Central memory CD4-positive, alpha-beta T cell (primary cell): ENCODE measurements at places on chromosomes 3 and 15.

- no peak for DNase-seq
These were observed 12.8 kb downstream of the KBTBD13 start for GRCh38 chr15:65089206-65089824.

- DNase-seq = no peak
These were observed 9.2 kb downstream of the CCRL2 start for GRCh38 chr3:46416125-46416810.

GRCh38 chr15:62426387-62426956 lies 261.4 kb upstream of the C2CD4B start:
- DNase-seq = no peak

- no peak for DNase-seq
These were observed 43.9 kb downstream of the PXYLP1 start for GRCh38 chr3:141275511-141275910.

DNA sequence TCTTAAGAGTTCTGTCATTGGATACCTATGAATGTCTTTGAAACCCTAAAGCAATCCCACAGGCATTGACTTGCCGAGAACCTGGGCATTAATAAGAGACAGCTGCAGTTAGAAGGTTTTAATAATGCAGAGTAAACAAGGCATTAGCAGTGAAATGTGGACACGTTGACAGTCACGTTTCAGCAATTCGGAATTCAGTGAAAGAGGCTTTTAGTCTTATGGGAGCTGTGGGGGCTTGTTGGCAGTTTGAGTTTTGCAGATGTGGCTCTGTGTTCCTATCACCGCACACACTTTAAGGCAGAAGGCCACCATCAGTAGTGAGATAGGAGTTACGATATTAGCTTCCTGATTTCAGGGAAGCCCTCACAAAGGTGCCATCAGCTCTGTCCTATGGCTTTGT lies 145.2 kb upstream of the NUDT16 start:
- no peak for DNase-seq

- DNase-seq = peak; percentile 57
These were observed 1.0 kb downstream of the PAK2 start for GRCh38 chr3:196740481-196741248.

- no peak for DNase-seq
These were observed 301.7 kb upstream of the RORA start for GRCh38 chr15:61530769-61531168.

GRCh38 chr15:96977886-96978285 lies 647.4 kb downstream of the NR2F2 start:
- DNase-seq = no peak

DNA sequence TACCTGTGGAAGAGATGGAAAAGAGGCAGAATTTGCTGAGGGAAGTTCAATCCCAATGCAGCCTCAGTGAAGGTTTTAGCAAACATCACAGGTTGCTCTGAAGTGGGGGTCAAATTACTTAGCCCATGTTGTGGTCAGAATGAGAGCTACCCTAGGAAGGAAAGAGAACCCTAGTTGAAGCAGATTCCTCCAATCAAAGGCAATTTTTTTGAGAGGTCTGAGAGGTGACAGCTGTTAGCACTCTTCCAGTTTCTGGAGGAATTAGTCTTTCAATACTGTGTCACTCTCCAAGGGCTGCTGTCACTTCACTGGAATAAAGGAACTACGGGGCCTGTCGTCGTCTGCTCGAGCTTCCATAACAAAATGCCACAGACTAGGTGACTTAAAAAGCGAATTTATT lies 584.2 kb upstream of the DPPA4 start:
- DNase-seq = no peak

DNA sequence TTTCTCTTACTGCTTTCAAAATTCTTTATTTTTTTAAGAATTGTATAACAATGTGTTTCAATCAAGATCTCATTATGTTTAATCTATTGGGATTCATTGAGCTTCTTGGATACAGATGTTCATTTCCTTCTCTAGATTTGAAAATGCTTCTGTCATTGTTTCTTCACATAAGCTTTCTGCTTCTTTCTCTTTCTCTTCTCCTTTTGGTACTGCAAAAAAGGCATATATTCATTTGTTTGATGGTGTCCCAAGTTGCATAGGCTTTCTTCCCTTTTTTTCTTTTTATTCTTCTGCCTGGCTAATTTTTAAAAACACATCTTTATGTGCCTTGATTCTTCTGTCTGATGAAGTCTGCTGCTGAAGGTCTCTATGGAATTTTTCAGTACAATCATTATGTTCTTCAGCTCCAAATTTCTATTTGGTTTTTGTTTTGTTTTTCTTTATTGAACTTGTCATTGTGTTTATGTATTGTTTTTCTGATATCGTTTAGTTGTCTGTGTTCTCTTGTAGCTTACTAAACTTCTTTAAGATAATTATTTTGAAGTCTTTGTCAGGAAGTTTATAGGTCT lies 88.9 kb downstream of the DTWD1 start:
- no peak for DNase-seq

DNA sequence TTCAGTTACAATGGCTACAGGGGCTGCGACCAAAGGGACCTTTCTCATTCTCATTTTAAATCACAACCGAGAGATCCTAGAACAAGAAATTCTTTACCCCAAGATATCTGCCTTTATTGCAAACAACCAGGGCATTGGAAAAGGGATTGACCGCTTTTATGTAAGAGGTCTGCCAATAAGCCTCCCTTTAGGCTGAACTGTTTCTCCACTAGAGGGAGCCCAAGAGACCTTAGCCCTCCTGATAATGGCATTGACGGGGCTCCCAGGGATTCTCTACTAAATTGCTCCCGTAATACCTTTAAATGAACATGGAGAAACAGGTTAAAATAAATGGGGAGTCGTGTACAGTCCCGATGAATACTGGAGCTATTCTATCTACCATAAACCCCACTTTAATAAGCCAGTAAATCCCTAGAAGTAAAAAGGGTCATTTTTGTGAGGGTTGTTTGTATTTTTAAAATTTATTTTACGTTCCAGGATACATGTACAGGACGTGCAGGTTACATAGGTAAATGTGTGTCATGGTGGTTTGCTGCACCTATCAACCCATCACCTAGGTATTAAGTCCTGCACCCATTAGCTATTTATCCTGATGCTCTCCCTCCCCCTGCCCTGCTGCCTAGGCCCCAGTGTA lies 7.5 kb upstream of the IGSF10 start:
- DNase-seq = peak; percentile 26

- no peak for DNase-seq
These were observed 800.7 kb downstream of the NAALADL2 start for GRCh38 chr3:175659670-175660350.

DNA sequence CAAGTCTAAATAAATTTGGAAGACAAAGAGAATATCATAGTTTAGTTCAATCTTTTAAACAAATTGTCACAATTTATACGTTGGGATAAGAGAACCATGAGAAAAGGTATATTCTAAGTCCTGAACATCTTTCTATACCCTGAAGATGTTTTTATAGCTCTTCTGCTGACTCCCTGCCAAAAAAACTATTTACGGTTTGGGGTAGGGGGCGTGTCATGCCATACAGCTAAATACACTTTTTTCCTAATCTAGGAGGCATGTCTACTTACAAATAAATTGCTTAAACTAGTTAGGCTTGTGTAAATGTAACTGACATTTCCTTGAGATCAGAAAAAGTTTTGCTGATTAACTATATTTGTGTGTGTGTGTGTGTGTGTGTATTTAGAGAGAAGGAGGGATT lies 163.3 kb downstream of the PGPEP1L start:
- DNase-seq = no peak

DNA sequence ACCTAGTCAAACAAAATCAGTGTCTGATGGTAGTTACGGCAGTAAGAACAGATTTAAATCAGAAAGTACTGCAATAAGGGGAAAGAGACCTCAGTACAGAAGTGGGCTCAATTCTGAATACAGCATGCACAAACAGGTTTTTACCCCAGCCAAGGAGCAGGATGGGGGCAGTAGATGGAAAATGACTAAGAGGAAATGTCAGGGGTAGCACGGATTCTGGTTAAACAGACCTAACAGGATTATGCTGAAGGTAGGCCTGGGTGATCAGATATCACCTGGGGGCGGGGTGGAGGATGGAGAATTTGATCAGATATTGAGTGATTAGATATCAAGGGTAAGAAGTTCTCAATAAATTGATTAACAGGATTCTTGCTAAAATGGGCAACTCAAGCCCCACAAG lies 19.0 kb downstream of the MESD start:
- no peak for DNase-seq

DNA sequence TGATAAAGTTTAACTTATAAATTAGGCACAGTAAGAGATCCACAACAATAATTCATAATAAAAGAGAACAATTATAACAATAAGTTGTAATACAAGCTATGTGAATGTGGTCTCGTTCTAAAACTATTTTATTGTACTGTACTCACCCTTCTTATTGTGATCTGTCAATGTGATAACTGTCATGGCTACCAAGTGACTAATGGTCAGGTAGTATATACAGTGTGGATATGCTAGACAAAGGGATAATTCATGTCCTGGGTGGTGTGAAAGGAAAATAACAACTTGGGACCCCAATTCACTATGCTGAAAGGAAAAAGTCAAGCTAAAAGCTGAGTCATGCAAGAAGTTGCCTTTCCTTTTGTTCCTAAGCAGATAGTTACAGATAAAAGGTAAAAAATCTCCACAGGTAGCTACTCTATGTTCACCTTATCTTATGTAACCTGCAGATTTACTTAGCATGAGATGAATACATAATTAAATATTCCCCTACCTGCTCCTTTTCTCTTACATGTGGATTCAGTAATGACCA lies 10.7 kb upstream of the CYP8B1 start:
- no peak for DNase-seq

DNA sequence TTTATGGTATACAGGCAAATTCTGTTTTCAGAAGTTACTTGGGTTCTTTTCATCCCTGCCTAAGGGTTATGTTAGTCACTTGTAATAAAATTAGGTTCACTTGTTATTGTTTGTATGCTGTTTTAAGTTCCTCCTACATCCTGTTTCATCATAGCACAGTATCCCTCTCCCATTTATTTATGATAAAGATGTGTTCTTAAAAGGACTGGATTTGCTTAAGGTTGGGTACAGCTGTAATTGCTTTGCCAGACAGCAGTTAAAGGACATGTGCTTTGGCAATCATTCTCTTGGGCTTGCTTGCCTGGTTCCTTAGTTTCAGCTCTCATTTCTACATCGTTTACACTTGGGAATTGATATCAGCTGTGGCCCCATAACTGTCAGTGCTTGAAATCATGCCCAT lies 11.7 kb downstream of the ATP2C1 start:
- no peak for DNase-seq
